ENCODE measurements at places on chromosomes 5 and 9.
A peak's percentile ranks its signal among the peaks of the same experiment; 100 is the strongest.

DNA sequence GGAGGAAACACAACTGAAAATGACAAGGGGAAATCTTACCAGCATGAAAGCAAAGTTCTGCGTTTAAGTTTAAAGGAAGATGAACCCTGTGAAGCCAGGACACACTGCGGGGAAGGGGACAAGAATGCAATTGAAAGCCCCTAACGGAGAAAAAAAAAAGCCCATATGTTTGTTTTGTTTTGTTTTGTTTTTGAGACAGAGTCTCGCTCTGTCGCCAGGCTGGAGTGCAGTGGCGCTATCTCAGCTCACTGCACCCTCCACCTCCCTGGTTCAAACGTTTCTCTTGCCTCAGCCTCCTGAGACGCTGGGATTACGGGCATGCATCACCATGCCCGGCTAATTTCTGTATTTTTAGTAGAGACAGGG is 2.9 kb downstream of the STK10 start:
- no peaks in the 10 kb centered on the region for H3K27me3 ChIP-seq
- no peak for DNase-seq
- H3K27ac ChIP-seq = no peak overlapping the region
- no peak overlapping the region for H3K4me3 ChIP-seq

GRCh38 chr5:56819060-56819881 is 3.9 kb downstream of the MAP3K1 start:
- no peaks in the 10 kb centered on the region for H3K36me3 ChIP-seq
- H3K4me1 ChIP-seq = peaks cover 7% of the 10 kb centered on the region
- peak; percentile 35 for DNase-seq

DNA sequence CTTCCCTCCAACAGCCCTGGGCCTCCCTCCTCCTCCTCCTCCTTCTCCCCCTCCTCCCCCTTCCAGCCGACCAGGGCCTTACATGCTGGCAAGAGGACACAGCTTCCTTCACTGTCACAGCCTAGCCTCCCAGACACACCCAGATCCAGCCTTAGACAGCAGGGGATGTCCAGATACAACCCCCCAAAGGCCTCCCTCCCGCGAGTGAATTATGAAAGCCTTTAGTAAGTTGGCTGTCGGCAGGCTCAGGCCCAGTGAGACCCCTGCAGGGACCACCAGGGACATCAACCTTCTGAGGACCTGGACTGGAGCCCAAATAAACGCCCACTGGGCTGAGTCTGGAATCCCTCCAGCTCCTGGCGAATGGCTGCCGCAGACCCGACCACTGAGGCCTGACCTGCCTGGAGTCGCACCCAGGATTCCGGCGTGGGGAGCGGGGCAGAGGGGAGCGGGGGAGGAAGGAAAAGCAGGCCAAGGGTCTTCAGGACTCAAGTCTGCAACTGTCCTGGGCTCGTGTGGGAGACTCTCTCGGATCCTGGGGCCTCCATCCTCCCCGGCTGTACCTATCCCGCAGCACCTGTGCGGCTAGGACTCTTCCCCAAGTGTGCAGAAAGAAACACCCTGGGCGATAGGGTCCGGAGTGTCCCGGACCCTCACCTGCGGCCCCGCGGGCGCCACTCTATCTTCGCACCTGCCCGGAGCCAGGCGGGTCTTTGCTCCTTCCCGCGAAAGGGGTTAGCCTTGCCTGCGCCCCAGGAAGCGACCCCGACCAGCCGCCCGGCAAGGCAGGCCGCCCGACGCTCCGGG is 705 bp downstream of the SEPTIN8 start:
- H3K4me3 ChIP-seq = peak overlapping the region; percentile 85
- peaks cover 46% of the 10 kb centered on the region for H3K4me1 ChIP-seq
- peak; percentile 65 for DNase-seq
- H3K27me3 ChIP-seq = peaks cover 9% of the 10 kb centered on the region

GRCh38 chr9:118985851-118986250 is 383.4 kb downstream of the BRINP1 start:
- no peak overlapping the region for H3K4me3 ChIP-seq
- H3K27ac ChIP-seq = no peak overlapping the region
- DNase-seq = no peak
- H3K36me3 ChIP-seq = no peaks in the 10 kb centered on the region

- no peaks in the 10 kb centered on the region for H3K27me3 ChIP-seq
- DNase-seq = peak; percentile 81
- H3K4me1 ChIP-seq = peaks cover 5% of the 10 kb centered on the region
- H3K27ac ChIP-seq = no peak overlapping the region
- H3K36me3 ChIP-seq = no peaks in the 10 kb centered on the region
- no peak overlapping the region for H3K4me3 ChIP-seq
Observed at GRCh38 chr5:72649449-72649848, 142.2 kb upstream of the ZNF366 start.

- no peak overlapping the region for H3K27ac ChIP-seq
- H3K27me3 ChIP-seq = no peaks in the 10 kb centered on the region
- no peaks in the 10 kb centered on the region for H3K36me3 ChIP-seq
- no peaks in the 10 kb centered on the region for H3K4me1 ChIP-seq
- no peak overlapping the region for H3K4me3 ChIP-seq
- no peak for DNase-seq
Observed at GRCh38 chr5:164941132-164941531, 1435.7 kb downstream of the MAT2B start.

GRCh38 chr9:4985386-4986266 is 554 bp downstream of the JAK2 start:
- H3K4me3 ChIP-seq = peak overlapping the region; percentile 92
- peak; percentile 79 for DNase-seq
- peaks cover 2% of the 10 kb centered on the region for H3K4me1 ChIP-seq
- peaks cover 12% of the 10 kb centered on the region for H3K36me3 ChIP-seq

DNA sequence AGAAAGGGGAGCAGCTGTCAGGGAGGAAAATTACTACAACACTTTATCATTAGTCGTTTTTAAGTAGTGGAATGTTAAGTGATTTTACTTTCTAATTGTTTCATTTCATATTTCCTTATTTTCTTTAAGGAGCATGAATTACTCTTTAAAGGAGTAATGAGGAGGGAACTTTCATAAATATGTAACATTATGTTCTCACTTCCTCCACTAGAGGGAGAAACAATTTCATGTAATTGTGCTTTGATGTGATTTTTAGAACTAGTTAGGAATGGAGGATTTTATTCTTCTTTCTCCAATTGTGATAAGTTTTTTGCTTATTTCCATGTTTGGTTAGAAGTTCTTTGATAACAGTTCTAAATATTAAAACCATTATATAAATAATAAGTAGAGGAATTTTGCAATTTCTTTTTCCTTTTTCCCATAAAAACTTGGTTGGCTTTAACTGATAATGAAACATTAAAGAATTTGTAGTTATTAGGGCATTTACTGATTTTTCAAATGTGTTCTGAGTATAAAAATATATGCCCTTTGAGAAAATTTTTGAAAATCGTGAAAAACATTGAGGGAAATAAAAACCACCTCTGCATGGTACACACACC is 25.6 kb downstream of the CEP78 start:
- no peaks in the 10 kb centered on the region for H3K36me3 ChIP-seq
- H3K4me1 ChIP-seq = no peaks in the 10 kb centered on the region
- peak; percentile 43 for DNase-seq
- H3K27ac ChIP-seq = no peak overlapping the region
- no peak overlapping the region for H3K4me3 ChIP-seq

GRCh38 chr5:102865510-102866236 is 110.6 kb downstream of the PAM start:
- H3K36me3 ChIP-seq = peaks cover 4% of the 10 kb centered on the region
- peak; percentile 89 for DNase-seq
- no peaks in the 10 kb centered on the region for H3K27me3 ChIP-seq
- peak overlapping the region; percentile 76 for H3K4me3 ChIP-seq
- no peaks in the 10 kb centered on the region for H3K4me1 ChIP-seq

DNA sequence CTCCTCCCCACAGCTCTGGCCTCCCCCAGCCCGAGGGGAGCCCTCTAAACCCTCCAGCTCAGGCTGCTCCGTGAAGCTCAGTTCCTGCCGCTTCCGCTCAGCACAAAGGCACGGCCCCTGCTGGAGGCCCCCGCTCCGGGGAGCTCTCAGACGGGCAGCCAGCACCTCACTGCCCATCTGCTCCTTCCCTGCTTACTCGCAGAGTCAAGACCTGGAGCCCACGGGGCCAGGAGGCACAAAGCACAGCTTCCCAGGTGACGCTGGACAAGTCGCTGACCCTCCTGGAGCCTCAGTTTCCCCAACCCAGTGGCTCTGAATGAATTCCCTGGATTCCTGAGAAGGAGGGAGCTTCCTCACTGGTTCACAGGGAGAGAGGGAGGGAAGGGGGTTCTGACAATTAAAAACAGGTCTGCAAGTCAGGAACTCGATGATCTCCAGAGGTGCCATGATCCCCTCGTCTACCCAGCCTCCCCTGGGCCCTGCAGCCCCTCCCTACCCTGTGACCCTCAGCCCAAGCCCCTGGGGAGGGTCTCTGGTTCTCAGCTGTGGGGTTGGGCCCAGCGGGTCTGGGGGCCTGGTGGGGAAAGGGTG is 36.2 kb downstream of the VAV2 start:
- H3K4me1 ChIP-seq = peaks cover 64% of the 10 kb centered on the region
- H3K36me3 ChIP-seq = peaks cover 31% of the 10 kb centered on the region

DNA sequence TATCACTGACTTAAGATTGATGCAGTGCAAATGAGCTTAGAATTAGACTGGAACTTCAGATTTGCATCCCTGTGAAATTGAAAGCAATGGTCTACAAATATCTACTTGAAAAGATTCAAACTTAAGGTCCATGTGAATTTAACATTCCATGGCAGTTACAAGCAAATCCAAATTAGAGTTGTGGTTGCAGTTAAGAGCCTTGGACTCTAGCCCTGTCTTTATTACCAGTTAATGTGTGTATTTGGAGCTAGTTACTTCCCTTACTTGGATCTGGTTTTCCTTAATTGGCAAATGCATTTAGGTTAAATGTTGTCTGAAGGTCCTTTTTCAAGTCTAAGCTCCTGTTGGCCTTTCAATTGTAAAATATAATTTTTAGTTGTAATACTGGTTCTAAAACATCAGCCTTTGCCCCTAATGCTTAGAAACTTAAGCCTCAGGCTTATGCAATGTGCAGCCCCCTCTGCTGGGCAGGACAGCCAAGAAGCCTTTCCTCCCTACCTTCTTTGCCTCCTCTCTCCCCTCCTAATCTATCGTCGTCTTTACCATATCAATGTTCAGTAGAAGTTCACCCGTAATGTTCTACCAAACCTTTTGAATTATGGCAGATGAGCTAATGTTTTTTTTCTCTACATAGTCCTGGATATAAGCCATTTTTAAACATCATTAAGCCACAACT is 59.5 kb downstream of the ERMP1 start:
- no peaks in the 10 kb centered on the region for H3K4me1 ChIP-seq
- no peak overlapping the region for H3K4me3 ChIP-seq
- no peak for DNase-seq
- H3K36me3 ChIP-seq = peaks cover 12% of the 10 kb centered on the region
- H3K27ac ChIP-seq = no peak overlapping the region

DNA sequence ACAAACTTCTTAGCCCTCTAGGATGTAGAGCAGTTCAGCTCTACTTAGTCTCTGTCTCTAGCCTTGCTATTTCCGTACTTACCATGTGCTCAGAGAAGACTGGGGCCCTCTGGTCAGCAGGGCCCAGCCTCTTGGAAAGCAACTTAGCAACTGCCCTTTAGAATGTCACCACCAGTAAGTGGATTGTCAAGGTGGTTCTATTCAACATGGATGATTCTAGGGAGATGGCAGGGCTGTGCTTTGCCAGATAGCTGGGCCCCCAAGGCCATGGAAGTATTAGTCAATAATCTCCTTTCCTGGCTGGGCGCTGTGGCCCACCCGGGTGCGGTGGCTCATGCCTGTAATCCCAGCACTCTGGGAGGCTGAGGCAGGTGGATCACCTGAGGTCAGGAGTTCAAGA is 177.6 kb upstream of the MVB12B start:
- no peak overlapping the region for H3K4me3 ChIP-seq
- no peaks in the 10 kb centered on the region for H3K36me3 ChIP-seq

- peak; percentile 29 for DNase-seq
- no peaks in the 10 kb centered on the region for H3K4me1 ChIP-seq
Observed at GRCh38 chr5:123367739-123368138, 55.5 kb downstream of the CEP120 start.

DNA sequence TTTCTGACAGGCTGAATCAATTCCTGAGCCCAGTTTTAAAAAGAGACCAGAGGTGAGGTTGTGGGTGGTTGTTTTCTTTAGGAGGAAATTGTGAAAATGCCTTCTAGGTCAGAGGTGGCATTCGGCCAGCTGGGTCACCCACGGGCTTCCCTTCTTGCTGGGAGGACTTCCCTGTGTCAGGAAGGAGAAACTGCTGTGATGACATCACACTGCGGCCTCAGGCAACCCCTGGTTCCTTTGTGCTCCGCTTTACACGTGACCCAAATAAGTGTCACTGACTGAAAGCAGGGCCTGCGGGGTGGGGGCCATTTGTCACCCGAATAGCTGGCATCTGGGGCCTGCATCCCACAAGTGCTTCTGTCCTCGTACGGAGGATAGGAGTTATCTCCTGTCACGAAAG is 39.7 kb downstream of the FABP6 start:
- DNase-seq = peak; percentile 89

DNA sequence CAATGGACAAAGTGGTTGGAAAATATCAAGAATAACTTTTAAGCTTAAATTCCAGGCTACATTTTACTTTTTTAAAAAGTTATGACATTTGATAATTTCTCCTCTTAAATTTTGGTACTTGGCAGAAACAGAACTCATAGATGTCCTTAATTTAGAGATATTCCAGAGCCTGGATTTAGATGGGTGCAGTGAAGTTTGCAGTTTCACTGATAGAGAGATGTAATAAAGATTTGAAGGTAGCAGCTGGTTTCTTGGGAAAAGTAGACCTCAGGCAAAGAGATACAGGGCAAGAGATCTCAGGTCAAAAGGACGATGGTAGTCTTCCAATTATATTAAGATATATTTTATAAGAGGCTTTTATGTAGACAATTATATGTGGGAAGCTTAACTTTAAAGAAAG is 134.6 kb downstream of the ISL1 start:
- no peak for DNase-seq
- H3K36me3 ChIP-seq = no peaks in the 10 kb centered on the region
- no peak overlapping the region for H3K27ac ChIP-seq

DNA sequence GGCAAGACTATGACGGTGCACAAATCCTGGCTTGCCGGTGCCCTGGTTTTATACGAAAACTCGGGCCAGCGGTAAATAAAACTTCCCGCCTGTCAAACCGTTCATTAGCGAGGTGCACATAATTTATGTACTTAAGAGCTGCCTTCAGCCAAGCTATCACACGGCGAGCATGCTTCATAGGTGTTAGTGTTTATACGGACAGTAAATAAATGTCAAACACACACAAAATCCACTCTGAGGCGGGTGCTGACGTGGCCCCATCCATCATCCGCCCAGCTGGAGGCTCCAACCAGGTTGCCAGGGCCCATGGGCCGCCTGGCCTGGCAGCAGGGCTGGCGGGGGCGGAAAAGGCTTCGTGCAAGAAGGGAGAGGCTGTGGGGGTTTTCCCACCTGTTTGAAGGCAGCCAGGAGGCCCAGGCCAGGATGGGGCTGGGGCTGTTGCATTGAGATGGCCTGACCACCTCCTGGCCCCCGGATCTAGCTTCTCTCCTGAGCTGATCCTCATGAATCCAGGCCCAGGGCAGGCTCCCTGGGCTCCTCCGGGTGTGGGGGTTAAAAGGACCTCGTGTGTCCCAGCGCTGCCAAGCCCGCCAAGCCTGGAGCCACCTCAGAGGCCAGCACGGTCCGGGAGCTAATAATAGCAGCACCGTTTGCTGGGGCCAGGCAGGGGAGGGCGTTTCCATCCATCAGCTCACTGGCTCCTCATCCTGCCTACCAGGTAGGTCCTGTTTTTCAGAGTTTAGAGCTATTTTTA is 43.2 kb downstream of the BARX1 start:
- peaks cover 1% of the 10 kb centered on the region for H3K4me1 ChIP-seq
- H3K36me3 ChIP-seq = no peaks in the 10 kb centered on the region

Measured in mesenchymal stem cell (in vitro differentiated cells and primary cell).